ENCODE measurements at places on chromosomes 4 and X.

GRCh38 chr4:80731436-80731835 lies 299.1 kb upstream of the BMP3 start:
- DNase-seq = no peak

- DNase-seq = no peak
Observed at GRCh38 chr4:169267070-169267469, 3.7 kb downstream of the SH3RF1 start.

- no peak for DNase-seq
Observed at GRCh38 chrX:65731684-65732289, 64.3 kb downstream of the MSN start.

DNA sequence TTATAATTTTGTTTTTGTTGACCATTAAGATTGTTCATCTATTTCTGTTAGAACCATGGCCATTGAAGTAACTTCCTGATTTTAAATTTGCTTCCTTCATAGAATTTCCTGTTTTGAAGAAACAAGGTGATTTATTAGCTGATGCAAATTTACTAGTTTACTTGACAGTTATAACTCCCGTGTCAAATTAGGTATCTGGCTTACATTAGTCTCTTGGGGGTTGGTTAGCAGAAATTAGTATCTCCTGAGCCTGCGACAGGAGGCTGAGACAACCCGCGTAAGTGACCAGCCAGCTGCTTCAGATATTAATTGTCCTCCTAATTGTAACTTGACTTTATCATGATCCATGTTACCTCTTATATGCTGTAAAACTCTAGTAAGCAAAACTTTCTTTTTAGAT lies 154.3 kb downstream of the CFAP299 start:
- no peak for DNase-seq

GRCh38 chrX:69073721-69074120 lies 91.5 kb downstream of the PJA1 start:
- DNase-seq = no peak

- DNase-seq = no peak
Observed at GRCh38 chr4:33149658-33150524, 2429.7 kb downstream of the PCDH7 start.

DNA sequence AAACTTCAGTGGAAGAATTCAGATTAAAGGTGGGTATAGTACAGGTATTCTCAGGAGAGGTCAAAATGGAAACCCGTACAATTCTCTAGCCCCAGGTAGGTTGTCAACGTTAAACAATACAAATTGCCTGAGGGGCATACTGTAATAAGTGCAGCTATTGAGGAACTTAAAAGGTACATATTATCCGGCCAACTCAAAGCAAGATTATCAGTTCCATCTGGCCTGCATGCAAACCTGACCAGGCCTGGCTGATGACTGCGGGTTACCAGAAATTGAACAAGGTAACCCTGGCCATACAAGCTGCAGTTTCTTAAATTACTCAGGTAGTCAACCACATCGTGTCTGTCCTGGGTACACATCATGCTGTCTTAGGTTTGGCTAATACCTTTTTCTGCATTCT lies 12.3 kb upstream of the ZNF630 start:
- no peak for DNase-seq

DNA sequence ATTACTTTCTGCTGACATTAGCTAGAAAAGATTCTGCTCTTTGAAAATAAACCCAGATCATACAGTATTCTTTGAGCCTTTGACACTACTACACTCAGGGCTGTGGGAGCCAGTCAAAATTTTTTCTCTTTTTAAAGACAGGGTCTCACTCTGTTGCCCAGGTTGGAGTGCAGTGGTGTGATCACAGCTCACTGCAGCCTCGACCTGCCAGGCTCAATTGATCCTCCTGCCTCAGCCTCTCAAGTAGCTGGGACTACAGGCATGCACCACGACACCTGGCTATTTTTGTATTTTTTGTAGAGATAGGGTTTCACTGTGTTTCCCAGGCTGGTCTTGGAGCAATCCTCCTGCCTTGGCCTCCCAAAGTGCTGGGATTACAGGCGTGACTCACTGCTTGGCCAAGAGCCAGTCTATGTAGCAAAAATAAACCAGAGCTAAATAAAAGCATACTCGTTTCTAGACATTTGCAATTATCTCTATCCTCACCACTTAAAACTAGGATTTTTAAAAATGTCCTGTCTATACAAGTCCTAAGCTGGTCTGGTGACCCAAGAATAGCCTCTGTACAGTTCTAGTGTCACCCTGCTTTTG lies 43.2 kb downstream of the AKAP4 start:
- DNase-seq = no peak

DNA sequence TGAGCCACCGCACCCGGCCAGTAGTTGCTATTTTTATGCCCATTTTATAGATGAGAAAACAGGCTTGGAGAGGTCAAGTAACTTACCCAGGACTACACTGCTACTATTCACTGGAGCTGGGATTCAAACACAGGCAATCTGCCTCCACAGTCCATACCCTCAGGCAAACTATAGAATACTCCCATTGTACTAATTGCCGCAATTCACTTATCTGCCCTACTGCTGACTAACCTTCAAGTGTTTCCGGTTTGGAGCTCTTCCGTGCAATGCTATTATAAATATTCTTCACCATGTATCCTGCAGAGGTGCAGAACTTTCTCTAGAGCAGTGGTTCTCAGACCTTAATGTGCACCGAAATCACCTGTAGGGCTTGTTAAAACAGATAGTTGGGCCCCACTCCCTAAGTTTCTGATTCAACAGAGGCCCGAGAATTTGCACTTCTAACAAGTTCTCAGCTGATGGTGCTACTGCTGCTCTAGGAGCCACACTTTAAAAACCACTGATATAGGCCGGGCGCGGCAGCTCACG lies 1.9 kb upstream of the G3BP2 start:
- DNase-seq = no peak

DNA sequence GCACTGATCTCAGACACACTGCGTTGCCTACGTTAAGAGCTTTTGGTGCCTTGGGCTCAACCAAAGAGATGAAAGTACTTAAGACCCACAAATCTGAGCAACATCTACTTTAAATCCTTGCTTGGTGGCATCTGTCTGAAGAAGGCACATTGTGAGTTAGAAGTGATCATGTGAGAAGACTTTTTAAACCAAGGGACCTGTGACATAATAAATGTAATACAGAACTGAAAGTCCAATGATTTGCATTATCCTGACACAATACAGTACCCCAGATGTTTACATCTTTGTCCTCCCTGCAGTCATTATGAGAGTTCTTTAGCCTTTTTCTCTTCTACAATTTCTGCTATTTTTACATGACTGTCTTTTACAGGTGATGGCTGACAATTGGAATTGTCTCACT lies 96.7 kb upstream of the FTHL17 start:
- no peak for DNase-seq

- DNase-seq = no peak
Observed at GRCh38 chr4:168483811-168484210, 3.5 kb upstream of the DDX60L start.

DNA sequence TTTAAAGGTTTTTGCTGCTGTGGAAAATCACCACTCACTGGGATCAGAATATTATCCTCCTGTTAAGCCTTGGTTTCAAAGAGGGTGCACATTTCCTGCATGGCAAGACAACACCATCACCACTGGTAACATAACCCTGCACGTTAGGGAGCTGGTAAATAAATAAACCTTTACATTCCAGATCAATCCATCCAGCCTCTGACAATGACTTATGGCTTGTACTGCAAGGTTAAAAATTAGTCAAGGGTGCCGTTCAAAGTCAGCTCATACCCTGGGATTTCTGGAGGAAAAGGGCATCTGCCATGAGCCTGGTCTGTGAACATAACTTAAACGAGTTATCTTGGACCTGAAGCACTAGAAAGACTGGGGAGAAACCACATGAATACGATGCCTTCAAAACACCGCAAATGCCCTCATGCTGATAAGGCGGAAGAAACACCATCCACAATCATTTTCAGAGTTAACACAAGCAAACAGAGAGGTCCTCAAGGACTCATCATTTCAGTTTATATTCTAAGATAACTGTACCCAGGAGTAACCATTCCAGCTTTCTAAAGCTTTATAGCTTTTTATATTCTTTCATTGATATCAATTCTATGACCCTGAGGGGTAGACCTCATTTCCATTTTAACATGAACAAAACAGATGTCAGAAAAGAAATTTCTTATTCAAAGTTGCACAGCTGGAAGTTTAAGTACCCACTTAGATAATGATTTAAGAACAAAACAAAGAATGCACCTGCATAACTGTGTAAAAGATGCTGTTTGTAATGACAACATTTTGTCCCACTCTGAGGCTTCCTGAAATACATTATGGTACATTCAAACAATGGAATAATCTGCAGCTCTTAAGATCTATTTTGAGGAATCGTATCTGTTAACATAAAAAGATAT lies 103.1 kb downstream of the NPNT start:
- DNase-seq = no peak

DNA sequence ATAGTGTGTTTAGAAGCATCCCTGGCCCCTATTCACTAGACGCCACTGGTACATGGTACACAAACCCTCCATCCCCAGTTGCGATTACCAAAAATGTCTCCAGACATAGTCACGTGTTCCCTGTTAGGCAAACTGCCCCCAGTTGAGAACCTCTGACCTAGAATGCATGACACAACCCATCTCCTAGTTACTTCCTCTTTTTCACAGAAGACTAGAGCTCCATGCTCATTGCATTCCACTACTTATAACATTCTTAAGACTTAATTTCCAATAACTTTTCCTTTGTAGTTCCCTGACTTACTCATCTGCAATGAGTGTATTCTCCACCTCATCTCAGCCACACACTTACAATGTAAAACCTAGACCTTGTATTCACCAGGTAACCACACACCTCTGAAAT lies 68.6 kb downstream of the PRSS12 start:
- no peak for DNase-seq

- DNase-seq = no peak
Observed at GRCh38 chr4:100898844-100899243, 381.0 kb upstream of the EMCN start.

- no peak for DNase-seq
Observed at GRCh38 chr4:108596344-108596743, 24.0 kb upstream of the RPL34 start.

GRCh38 chr4:99361268-99361898 lies 8.8 kb upstream of the ADH1C start:
- no peak for DNase-seq

- DNase-seq = peak; percentile 63
Observed at GRCh38 chr4:1207603-1208265, 35.4 kb upstream of the SPON2 start.

DNA sequence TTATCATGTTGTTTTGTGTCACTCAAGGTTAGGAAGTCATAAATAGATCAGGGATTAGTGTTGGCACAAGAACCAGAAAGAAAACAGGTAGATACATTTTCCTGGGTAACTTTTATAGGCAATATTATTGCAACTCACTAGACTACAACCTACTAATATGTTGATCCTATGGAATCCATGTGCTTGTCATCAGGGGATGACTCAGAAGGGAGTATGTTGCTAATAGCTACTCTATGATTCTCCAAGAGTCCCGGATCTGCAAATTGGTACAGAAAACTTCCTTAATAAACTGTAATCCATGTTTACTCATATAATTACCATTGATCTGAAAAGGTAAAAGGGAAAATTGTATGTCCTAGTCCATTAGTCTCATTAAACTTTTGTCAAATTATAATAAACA lies 11.7 kb upstream of the GNRHR start:
- no peak for DNase-seq

DNA sequence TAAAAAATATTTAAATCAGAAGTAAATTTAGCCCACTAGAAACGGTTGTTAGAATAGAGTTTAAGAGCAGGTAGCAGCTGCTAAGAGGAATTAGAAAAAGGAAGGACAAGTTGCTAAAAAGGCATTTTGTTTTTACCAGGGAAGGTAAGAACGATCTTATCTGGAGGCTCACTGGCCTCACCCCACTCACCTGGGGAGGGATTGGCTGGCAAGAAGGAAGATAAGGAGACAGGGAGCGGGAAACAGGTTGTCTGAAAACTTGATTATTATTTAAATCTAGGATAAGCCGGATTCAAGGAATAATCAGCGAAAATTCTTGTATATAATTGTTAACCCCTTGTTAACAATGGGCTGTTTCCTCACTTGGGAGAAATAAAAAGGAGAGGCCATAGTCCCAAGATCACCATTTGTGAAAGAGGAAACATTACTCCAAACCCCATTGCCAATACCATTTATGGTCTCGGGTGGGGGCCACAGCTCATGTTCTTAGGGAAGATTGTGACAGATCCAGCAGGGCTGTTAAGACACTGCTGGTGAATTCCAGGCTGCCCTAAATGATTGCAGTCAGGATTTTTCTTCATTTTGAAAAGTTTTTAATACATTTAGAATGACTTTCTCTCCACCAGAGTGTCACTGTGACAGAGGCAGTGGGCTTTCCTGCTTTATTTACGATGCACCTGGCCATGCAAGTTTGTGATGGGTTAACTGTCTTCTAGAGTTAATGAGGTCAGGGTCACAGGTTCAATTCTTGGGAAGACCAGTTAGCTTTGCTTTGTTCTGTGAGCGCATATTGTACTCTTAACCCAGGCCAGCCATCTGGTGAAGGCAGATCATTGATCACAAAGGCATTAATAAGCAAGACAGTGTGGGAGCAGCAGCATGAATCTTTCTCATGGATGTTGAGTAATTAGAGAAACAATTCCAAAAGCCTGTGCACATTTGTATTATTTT lies 106.6 kb downstream of the CEP135 start:
- no peak for DNase-seq

- DNase-seq = no peak
Observed at GRCh38 chr4:102722740-102723139, 38.0 kb downstream of the MANBA start.

- no peak for DNase-seq
Observed at GRCh38 chr4:147535124-147535523, 54.2 kb downstream of the EDNRA start.

DNA sequence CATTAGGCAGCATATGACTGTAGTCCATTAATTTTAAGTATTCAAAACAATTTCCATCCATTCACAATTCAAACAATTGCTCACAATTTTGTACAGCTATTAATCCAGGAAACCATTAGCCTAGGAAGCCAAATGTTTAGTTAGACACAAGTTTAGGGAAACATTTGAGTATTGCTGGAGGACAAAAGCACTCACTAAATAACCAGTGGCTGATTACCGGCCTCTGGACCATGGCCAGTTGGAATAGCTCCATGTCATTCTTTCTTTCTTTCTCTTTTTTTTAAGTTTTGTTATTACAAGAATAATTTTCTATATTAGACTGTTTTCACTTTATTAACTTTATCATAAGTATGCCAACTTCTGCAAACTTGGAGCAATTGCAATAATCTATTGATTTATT lies 31.3 kb downstream of the TRIML2 start:
- DNase-seq = no peak

- no peak for DNase-seq
Observed at GRCh38 chr4:113678641-113679040, 82.9 kb downstream of the CAMK2D start.

DNA sequence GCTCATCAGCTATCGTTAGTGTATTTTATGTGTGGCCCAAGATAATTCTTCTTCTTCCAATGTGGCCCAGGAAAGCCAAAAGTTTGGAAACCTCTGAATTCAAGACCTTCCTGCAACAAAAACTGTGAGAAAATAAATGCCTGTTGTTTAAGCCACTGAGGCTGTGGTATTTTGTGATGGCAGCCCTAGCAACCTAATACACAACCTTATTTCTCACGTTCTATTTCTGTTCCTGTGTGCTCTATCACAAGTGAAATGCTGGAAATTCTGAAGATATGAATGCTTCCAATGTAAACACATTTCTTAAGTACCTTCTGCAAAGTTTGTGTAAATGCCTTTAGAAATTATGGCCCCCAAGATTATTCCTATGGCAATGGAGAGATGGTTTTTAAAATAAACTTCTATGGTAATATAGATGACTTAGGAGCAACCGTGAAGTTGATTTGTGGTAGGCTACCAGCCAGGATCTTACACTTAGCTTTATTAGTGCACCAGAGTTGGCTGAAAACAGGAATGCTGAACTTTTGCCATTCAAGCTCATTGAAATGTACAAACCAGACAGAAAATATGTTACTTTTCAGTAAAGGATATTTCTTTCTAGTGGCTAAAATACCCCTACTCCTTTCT lies 148.0 kb downstream of the USP46 start:
- DNase-seq = no peak

Data from cerebellar cortex (tissue), 1 donor.